ENCODE measurements at places on chromosomes 6 and 20.

DNA sequence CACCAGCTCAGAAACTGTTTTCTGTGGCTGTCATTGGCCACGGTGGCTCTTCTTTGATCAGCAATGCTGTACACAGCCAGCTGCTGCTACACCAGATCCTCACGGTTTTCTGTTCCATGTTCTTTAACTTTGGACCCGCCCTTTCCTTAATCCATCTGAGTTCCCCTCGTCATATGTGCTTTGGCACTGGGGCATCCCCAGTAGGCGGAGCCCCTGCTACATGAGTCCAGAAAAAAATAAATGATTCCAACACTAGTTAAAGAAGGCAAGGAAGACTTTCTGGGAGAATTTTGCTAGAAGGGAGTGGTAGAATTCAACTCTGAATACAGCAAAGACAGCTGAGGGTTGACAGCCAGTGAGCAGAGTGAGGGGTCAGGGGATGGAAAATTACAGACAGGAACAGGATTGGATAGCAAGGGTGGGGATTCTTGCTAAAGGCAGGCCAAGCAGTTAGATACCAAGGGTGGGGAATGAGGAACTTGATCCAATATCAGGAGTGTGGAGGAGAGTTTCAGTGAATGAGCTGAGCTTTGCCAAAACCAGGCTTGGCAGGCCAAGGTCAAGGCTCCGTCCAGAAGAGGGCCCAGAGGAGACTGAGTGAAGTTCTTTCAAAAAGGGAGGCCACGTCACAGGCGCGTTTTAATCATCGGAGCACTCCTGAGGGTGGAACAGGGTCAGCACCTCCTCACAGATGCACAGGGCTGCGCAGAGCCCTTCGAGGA, 391.8 kb downstream of the CDH4 start:
- no peak for DNase-seq

- DNase-seq, result no peak
Observed at GRCh38 chr6:149962461-149963211, 1.1 kb upstream of the ULBP1 start.

DNA sequence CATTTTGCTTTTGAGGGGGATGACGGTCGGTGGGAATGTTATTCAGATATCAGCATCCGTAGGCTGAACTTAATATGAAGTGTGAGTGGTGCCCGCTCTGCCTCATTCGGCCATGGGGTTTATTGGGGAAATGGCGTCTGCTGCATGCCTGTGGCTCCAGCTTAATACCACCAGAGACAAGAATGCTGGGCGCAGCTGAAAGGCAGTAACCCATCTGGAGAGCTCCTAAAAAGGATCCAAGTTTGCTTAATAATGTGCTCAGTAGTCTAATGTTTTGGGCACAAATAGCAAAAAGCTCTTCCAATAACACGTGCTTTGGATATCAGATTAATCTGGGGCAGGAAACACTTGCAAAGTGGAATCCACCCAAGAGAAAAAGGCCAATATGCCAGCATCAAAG, 273.0 kb upstream of the TAB2 start:
- no peak for DNase-seq

DNA sequence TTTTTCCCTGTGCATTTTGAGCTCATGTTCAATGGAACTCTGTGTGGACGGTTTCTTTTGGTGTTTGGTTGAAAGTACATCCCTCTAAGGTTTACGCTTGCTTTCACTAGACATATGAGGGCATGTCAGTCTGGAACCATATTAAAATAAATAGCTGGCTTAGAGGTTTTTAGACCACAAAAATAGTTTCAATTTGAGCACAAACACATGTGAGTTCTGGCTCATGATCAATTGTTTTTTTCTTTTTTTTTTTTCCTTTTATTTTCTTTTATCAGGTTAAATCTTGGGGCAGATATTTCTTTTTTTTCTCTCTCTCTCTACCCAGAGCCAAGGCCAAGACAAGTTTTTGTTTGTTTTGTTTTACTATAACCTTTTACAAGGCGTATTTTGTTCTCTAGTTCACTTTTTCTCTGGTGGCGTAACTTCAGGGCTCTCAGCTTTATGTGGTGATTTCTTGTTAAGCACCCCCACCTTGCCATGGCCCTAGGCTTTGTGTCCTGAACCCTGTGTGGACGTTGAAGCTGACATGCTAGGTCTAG, 92.9 kb downstream of the SHLD1 start:
- no peak for DNase-seq

- DNase-seq, result no peak
Observed at GRCh38 chr6:105069821-105070445, 109.9 kb downstream of the POPDC3 start.

DNA sequence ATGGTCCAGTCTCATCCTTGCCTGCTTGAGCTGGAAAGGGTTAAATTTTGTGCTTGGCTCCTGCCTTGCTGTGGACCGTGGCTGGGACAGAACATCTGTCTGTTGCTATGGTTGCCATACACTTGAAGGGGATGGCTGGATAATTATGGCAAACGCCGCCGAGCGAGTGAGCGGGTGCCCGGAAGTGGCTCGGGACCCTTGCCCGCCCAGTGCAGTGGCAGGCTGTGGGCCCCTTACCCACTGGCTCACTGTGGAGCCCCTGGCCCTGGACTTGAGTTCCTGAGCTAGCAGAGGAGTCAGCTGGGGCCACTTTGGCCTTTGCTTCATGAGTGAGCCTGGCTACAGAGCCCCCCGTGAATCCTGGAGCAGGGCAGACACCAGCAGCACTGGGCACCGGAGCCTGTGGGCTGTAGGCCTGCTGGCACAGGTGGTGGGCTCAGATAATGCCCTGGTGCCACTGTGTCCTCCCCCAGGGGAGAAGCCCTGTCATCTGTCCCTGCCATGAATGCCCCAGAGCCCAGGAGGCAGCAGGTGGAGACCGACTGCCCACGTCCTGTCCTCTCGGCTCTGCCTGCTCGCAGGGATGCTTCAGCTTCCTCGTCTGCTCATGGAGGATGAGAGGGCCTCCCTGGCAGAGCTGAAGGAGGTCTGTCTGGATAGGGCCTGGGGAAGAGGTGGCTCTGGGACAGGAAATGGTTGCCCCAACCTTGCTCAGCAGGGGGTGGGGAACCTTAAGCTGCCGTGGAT, 25.5 kb upstream of the NOL4L start:
- DNase-seq, result no peak

DNA sequence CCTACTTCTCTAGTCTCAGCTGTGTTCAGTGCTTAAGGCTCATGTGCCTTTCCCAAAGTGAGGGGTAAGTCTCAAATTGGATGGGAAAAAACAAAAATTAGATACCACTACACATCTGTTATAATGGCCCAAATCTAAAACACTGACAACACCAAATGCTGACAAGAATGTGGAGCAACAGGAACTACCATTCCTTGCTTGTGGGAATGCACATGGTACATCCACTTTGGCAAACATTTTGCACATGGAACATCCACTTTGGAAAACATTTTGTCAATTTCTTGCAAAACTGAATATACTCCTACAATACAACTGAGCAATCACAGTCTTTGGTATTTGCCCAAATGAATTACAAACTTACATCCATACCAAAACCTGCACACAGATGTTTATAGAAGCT, 109.3 kb downstream of the TENT5A start:
- DNase-seq, result no peak

DNA sequence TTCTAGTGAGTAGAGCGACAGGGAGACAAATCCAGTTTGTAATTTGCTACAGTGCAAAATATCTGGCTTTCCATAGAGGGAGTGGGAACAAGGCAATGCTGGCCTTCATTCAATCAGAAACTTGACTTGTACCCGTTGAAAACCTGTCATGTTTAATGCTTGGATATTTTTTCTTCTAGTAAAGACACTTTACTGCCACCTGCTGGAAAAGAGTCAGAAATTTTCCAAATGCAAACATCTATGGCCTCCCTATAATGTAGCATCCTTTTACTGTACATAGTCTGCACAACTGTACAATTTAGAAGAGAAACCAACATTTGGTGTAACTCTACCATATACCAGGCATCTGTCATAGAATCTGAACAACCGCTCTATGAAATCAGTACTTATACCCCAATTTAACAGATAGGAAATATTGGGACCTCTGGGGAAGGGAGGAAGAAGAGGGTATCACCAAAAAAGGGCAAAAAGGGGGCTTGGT, 16.7 kb upstream of the TBC1D20 start:
- no peak for DNase-seq

GRCh38 chr20:13029687-13030375, 21.1 kb downstream of the SPTLC3 start:
- DNase-seq, result no peak

DNA sequence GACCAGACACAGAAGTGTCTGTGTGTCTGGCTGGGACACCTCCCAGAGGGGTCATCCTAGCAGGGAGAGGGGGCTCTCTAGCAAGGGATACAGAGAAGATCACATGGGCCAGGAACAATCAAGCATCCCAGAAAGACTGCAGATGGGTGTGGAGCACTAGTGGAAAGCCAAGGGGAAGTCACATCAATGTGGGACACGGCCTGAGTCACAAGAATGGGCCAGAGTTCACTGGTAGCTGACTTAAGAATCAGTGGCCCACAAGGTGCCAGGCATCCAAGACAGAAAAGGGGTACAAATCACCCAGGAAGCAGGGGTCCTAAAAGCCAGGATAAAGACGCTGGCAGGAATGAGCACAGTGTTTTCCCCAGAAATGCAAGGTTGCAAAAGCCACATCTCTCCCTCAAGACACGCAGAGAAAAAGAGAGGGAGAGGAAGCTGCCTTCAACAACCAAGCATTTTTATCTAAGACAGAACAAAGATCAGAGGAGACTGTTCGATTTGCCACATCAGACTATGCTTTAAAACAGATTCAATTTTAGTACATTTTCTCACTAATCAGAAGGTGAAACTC, 113.6 kb upstream of the DST start:
- DNase-seq, result no peak

- no peak for DNase-seq
Observed at GRCh38 chr6:142478117-142478516, 176.3 kb downstream of the ADGRG6 start.

GRCh38 chr6:114888241-114888640, 545.4 kb upstream of the HS3ST5 start:
- no peak for DNase-seq

- no peak for DNase-seq
Observed at GRCh38 chr6:35810971-35811698, 6.0 kb downstream of the LHFPL5 start.

DNA sequence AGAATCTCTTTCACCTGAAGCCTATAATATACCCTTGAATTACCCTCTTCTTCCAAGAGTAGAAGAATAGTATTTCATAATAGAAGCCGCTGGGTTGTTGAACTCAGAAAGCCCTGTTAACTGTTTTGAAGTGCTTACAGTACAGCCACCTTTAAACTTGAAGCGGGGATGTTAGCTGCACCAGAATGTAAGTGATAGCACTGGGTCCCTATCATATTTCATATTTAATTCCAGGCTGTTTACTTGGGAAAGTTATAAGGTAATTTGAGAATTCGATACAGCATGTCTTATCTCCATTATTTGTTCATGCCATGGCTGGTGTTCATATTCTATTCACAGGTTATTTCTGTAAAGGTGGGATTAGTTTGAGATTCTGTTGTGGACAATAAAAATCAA, 63.5 kb upstream of the VSTM2L start:
- DNase-seq, result no peak

DNA sequence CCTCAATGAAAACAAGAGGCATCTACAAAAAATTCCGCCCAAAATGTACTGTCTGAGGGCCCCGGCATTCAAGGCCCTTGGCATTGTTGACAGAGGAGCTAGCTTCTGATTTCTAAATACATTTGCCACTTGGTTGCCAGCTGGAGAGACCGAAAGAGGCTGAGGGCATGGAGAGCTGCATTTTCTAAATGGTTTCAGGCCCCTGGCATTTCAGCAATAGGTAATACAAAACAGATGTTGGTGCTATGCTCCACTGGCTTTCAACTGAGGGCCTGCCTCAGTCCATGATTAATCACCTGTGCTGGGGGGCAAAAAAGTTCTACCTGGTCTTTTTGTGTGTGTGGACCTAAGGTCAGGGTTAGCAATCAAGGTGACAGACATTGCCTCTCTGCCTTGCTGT, 79.5 kb upstream of the ISM1 start:
- DNase-seq, result no peak

DNA sequence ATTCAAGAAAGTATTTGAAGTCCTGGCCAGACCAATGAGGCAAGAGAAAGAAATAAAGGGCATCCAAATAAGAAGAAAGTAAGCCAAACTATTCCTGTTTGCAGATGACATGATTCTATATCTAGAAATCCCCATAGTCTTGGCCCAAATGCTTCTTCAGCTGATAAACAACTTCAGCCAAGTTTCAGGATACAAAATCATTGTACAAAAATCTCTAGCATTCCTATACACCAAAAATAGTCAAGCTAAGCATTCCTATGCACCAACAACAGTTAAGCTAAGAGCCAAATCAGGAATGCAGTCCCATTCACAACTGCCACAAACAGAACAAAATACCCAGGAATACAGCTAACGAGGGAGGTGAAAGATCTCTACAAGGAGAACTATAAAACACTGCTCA, 60.1 kb upstream of the PHIP start:
- DNase-seq, result no peak

GRCh38 chr20:2169456-2170088, 67.9 kb downstream of the STK35 start:
- no peak for DNase-seq

- no peak for DNase-seq
Observed at GRCh38 chr6:63912887-63913286, 277.3 kb downstream of the PHF3 start.

- DNase-seq, result no peak
Observed at GRCh38 chr6:123745895-123746294, 57.8 kb upstream of the NKAIN2 start.

GRCh38 chr6:31597006-31597405, 4.2 kb upstream of the NCR3 start:
- peak; percentile 67 for DNase-seq

- no peak for DNase-seq
Observed at GRCh38 chr6:1777921-1778685, 168.4 kb downstream of the FOXC1 start.

DNA sequence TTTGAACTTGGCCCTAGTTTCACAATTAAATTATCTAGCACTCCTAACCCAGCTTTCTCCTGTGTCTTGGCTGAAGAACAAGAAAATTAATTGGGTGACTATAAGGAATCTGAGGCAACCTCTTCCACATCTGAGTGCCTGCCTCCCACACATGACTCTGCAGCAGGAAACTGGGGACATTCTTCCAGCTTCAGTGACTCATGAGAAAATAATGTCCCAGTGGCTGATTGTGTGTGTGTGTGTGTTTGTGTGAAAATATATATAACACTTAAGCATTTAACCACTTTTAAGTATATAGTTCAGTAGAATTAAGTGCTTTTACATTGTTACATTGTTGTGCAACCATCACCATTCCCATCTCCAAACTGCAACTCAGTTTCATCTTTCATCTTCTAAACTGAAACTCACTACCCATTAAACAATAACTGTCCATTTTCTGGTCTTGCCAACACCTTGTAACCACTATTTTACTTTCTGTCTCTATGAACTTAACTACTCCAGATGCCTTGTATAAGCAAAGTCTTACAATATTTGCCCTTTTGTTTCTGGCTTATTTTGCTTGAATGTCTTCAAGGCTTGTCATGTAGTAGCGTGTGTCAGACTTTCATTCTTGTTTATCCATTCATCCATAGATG, 8.7 kb downstream of the TRIM38 start:
- no peak for DNase-seq

DNA sequence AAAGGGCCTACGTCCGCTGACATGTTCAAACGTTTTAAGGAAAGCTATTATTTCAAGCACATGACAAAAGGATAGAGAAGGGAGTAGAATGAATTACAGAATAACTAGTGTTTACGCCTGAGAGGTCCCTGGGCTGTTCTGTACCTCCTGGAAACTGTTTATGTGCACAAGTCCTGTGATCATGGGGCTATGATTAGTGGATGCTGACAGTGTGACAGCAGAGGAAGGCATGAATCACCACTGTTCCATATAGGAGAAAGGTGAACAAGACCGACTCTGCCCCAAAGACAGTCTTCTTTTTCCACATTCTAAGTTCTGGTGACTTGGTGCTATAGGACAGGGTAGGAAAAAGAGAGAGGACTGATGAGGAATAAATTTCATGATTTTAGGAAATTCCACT, 249.2 kb upstream of the PRDM1 start:
- DNase-seq, result no peak
